Endothelial cell of umbilical vein (primary cell): ENCODE measurements at places on chromosomes 5 and 9. TPM values are rescaled to one million over a fixed set of nuclear protein-coding genes. Genes with fewer than 3 reads are reported as not detected.

The IL4 gene
- not detected in 2 replicates for total RNA-seq

The GLRA1 gene
- total RNA-seq: not detected in 2 replicates

The TRIM36 gene
- total RNA-seq: 0.69 and 1.2 TPM in 2 replicates

The SPATA31A3 gene
- not detected in 2 replicates for total RNA-seq

The ISOC1 gene
- 20.7 and 21.4 TPM in 2 replicates for total RNA-seq

The CBY3 gene
- total RNA-seq: not detected in 2 replicates

The C7 gene
- 0.29 TPM in 1 of 2 replicates, not detected in the other for total RNA-seq

The PCDH1 gene
- total RNA-seq: 136 and 170 TPM in 2 replicates

The CCNJL gene
- 17.4 and 20.0 TPM in 2 replicates for total RNA-seq

The PTGDS gene
- not detected in 2 replicates for total RNA-seq
